Liver (tissue), 10 donors: ENCODE measurements at places on chromosomes 6 and 20.

DNA sequence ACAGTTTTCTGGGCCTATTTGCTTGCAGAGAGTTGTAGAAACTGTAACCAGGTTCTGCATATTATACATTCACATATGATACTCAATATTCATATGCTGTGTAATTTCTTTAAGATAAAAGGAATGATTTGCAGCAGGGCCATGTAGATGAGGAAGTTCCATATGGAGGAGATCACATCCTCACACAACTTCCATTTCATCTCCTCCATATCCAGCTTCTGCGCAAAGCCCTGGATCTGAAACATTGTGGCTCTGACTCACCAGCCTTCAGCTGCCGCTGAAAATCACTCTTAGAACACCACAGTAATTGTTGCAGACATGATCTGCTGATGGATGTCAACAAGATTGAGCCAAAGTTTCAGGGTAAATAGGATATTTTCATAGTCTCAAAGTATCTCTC lies 57.7 kb downstream of the PXDC1 start:
- DNase-seq: no peak

GRCh38 chr6:165686596-165687365 lies 23.7 kb upstream of the PDE10A start:
- DNase-seq: no peak

- no peak for DNase-seq
These were observed 21.5 kb upstream of the MRPS18A start for GRCh38 chr6:43708860-43709653.

DNA sequence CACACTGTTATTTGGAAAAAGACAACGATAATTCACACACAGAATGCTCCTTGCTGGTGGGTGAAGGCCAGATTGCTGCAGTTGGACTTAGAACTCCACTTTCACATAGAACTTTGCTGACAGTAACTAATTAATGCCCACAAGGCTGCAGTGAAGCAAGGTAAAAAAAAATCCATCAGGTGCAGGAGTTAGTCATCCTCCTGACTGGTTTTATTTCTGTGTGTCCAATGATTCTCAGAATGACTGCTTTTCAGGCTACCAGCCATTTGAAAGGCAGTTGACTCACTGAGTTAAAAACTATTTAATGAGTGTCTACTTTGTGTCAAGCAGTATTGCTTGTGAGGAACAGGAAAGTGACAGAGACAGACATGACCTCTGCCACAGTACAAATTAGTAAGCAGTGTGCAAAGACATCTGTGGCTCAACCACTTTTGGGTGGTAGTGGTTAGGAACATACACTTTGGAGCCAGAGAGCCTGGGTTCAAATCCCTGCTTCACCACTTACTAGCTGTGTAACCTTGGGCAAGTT lies 41.9 kb downstream of the ELOVL5 start:
- DNase-seq: no peak

DNA sequence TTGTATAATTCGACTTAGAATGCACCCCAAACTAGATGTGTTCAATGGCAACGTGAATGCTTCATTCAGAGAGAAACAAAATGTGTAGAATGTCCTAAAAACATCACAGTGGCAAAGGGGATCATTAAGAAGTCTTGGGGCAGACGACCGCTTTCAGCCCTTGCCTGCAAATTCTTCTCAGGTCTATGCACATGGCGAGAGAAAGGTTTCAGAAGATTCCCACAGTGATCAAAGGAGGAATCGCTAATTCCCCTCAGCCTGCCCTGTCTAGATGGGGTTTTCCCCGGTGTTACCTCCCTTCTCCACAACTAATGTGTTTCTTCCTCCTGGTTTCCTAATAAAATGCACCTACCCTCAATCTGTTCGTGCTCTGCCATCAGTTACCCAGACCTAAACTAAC lies 13.3 kb upstream of the NHSL1 start:
- no peak for DNase-seq

DNA sequence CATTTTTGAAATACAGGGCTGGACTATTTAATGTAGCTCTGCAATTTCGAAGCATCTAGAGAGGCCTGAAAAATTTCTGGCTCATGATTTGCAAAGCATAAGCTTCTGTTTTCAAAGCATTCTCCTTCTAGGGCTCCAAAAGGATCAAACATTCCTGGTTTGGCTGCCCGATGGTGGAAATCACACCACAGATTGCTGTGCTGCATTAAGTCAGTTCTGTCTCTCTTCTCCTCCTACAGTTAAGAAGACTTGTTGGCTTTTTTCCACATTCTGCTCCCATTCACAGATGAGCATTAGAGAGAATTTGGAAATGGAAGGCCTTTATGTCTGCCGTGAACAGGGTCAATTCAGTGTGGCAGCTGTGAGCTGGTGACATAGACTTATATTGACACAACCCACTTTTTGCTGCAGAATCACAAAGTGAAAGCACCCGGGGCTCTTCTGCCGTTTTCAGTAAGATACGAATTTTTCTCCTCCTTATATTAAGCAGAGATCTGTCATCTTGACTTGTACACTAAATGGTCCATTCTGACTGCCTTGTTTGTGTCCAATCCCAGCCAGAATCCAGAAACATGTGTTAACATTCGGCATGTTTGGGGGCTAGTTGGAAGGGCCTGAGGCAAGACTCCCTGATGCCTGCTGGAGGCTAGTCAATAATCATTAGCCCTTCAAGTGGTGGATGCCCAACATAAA lies 330.8 kb upstream of the DEFB112 start:
- no peak for DNase-seq

GRCh38 chr6:166244353-166245045 lies 63.7 kb downstream of the PRR18 start:
- no peak for DNase-seq

DNA sequence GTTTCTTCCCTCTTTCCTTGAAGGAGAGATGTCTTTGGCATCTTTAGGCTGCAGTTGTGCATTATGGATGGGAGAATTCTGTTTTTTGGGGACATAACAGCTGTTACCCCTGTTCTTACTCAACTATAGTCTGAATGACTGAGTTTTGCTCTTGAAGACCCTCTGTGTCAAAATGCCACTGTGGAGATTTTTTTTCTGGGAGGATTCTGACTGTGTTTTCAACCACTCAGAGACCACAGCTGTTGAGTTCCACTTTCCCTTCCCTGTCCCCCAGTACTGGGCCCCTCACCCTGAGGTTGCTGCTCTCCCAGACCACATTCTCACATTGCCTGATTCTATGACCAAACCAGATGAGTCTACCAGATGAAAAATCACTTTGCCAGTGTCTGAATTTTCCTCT lies 48.1 kb downstream of the NKX2-2 start:
- no peak for DNase-seq

GRCh38 chr6:101777646-101778045 lies 384.1 kb downstream of the GRIK2 start:
- DNase-seq: no peak

- DNase-seq: no peak
These were observed 844 bp downstream of the WFDC2 start for GRCh38 chr20:45470262-45470931.

GRCh38 chr6:99347804-99348203 lies 1.7 kb downstream of the FAXC start:
- DNase-seq: no peak

- DNase-seq: no peak
These were observed 27.8 kb downstream of the RNF8 start for GRCh38 chr6:37381579-37381978.

DNA sequence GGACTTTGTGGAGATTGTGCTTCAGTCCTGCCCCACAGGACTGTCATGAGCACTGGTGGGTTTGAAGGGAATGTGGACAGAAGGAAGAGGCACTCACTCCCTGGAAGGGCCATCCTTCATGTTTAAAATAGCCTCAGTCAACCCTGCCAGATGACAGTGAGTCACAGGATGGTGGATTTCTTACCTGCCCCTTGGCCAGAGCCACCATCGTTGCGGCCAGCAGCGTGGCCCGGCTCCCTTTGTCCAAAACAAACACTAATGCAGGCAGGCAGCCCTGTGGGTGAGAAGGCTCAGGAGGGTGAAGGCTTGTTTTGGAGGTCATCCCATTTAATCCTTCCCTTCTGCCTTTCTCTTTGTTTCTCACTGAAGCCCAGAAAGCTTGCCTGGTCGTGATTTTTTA lies 422.7 kb downstream of the CD83 start:
- no peak for DNase-seq

DNA sequence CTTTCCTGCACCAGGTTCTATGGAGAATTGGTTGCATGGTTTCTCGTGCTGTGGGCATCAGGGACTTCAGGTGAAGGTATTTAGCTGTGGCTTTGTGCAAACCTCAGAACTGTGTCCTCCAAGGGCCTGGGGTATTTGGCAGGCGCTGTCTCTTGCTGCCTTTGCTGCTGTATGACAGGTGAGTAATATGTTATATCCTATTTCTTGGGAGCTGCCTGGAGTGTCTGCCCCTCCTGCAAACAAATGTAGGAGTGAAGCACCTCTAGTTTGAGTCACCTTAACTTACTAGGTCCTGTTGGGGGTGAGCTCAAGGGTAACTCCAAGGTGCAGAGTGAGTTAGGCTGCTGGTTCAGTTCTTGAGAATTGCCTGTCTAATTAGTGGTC lies 177.7 kb upstream of the RNF24 start:
- DNase-seq: no peak

DNA sequence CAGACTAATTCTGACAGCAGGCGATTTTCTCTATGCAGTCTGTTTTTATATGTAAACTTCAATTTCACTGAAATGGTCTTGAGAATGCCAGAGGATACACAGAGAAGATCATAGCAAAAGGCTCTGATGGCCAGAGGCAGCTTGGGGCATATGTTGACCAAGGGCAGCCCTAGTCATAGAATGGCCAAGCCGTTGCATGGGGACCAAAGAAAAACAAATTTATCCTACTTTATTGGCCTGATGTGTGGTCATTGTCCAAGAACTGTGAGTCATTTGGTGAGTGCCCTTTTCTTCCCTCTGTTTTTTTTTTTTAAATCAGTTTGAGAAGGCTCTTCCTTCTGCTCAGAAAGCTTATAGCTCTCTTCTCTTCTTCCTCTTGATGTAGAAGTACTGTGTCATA lies 5.8 kb downstream of the HDGFL1 start:
- DNase-seq: no peak

- no peak for DNase-seq
These were observed 193.2 kb upstream of the SALL4 start for GRCh38 chr20:51995551-51995951.

GRCh38 chr6:167760979-167761793 lies 65.5 kb upstream of the AFDN start:
- no peak for DNase-seq

DNA sequence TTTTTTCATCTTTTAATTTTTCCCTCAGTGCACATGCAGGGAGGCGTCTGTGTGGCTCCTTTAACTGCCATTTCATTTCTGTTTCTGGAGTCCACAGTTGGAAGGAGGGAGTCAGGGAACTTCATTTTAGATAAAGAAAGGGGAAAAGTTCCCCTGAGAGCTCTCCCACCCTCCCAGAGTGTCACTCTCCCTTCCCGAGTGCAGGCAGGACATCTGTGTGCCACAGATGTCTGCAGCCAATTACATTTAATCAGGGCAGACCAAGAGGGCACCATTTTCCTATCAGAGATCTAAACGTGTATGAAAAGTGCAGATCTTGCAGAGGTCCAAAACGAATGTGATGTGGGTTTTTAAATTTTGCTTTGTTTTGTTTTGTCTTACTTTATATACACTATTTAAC lies 96.6 kb downstream of the PXDC1 start:
- DNase-seq: no peak

- no peak for DNase-seq
These were observed 292.9 kb upstream of the ZFP64 start for GRCh38 chr20:52484438-52484837.

DNA sequence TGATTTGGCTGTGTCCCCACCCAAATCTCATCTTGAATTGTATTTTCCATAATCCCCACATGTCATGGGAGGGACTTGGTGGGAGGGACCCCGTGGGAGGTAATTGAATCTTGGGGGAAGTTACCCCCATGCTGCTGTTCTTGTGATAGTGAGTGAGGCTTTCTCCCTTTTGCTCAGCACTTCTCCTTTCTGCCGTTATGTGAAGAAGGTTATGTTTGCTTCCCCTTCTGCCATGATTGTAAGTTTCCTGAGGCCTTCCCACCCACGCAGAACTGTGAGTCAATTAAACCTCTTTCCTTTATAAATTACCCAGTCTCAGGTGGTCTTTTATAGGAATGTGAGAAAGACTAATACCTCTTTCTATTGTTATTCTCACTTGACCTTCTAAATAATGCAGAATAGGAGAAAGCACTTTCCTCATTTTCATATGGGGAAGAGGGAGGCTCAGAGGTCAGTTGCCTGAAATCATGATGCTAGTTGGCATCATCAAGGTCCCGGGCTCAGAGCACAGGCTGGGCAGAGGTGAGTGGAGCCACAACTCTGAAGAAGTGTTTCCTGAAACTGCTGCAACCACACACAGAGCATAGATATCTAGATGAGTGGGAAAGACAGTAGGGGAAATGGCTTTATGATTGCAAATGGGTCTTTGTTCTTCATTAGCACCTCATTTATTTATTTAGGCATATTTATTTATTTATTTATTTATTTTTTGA lies 191.0 kb downstream of the QKI start:
- no peak for DNase-seq

DNA sequence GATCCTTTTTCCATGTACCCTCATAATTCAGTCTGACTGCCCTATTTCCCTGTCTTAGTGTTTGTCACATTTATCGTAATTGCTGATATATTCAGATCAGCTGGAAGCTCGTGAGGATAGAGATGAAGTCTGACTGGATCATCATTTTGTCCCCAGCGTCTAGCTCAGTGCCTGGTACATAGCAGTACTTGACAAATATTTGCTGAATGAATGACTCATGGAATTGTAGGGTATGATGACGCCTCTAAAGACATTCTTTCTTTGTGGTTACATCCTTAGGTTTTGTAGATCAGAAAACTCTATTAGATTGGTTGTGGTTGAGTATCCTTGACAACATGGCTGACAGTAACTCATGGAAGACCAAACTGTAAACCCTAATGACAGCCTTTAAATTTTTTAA lies 68.9 kb downstream of the MTHFD1L start:
- no peak for DNase-seq

DNA sequence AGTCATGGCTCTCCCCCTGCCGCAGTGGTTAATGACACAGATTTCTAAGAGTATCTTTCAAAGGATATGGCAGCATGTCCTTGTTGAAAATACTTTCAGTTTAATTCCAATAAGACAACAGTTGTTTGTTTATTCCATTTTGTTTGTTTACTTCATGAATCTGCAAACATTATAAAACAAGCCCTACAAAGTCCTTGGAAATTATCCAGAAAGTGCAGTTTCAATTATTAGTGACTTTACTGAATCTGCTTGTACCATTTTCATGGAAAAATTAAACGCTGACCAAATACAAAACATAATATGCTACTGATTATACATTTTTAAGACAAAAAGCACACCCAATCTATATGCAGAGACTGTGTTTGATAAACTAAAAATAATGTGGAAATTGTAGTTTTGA lies 3.3 kb downstream of the HEY2 start:
- no peak for DNase-seq
